ENCODE measurements at places on chromosomes 5 and 9.

GRCh38 chr9:4537581-4537980 is 47.3 kb downstream of the SLC1A1 start:
- DNase-seq, result peak; percentile 58

DNA sequence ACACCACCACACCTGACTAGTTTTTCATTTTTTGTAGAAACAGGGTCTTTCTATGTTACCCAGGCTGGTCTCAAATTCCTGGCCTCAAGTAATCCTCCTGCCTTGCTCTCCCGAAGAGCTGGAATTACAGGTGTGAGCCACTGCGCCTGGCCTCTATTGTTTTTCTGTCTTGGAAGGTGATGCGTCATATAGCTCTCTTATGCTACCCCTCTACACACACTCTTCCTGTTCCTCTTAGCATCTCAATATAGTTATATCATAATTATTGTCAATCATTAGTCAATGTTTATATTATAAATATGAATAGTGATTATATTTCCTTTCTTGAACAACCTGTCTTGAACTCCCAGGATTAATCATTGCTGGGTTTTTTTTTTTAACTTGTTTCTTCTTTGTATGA is 7.3 kb downstream of the PKD2L2 start:
- no peak for DNase-seq

GRCh38 chr9:115267790-115268189 is 149.8 kb upstream of the TNC start:
- DNase-seq, result peak; percentile 46

DNA sequence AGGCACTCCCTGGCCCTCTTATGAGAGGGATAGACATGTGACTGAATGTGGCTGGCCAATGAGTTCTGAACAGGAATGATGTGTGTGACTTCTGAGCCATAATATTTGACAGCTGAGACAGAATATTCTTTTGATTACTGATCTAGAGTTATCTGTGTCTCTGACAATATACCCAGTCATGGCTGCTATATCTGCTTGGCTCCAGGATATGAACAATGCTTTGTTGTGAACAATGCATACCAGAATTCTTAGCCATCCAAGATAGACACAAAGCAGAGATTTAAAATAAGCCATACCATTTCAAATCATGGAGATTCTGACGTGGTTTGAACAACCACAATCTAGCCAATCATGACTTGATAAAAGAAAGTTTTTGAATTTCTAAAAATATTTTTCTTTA is 840.3 kb upstream of the SEMA6A start:
- DNase-seq, result no peak

DNA sequence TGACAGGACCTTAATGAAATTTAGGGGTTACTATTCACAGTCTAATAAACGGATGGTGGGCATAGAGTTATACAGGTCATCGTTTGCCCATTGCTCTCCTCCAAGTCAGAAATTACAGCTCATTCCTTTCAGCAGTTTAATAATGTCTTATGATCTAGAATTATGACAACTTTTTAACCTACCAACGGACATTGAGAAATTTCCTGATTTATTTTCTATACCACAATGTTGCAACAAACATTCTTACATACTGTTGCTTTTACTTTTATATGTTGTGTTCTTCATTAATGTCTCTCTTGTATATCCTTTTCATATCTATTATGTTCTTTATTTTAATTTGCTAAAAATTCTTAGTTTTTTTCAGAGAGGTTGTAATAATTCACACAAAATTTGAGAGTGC is 152.8 kb upstream of the PRLR start:
- no peak for DNase-seq

DNA sequence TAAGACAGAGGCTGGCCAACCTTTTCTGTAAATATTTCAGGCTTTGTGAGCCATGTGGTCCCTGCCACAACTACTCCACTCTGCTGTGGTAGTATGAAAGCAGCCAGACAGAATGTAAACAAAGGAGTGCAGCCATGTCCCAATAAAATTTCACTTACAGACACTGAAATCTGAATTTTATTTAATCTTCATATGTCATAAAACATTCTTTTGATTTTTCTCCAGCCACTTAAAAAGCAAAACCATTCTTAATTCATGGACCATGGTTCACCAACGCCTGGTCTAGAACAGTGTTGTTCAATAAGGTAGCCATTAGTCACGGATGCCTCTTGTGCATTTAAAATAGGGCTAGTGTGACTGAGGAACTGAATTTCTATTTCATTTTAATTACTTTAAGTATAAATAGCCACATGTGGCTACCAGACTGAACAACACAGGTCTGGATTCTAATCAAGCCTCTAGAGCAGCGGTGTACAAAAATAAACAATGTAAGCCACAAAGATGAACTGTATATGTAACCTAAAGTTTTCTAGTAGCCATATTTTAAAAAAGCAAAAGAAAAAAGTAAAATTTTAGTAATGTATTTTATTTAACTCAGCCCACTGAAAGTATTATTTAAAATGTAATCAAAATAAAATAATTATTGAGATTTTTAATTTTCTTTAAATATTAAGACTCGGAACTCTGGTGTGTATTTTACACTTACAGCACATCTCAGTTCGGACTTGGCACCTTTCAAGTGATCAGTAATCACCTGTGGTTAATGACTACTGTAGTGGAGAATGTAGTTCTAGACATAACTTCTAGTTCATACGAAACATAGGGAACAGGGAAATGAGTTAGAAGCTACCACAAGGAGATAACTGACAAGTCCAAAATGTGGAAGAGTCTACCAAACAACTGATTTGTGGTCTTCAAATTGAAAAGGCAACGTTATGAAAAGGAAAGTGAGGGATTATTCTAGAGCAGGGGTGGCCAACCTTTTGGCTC is 14.3 kb downstream of the GEMIN5 start:
- peak; percentile 8 for DNase-seq

- peak; percentile 2 for DNase-seq
These were observed 70.7 kb downstream of the CSNK1G3 start for GRCh38 chr5:123582550-123583285.
